ENCODE measurements at places on chromosomes 16 and 17. TPM values are rescaled to one million over a fixed set of nuclear protein-coding genes. Genes with fewer than 3 reads are reported as not detected.

Gene PPP1R27
- not detected for total RNA-seq

Gene CYB561
- total RNA-seq: 7.2 TPM

Gene RHBDL3
- total RNA-seq: not detected

Gene TP53TG3D
- not detected for total RNA-seq

Gene ATF7IP2
- total RNA-seq: 2.4 TPM

Gene CD300A
- total RNA-seq: not detected

Gene MNT
- 5.4 TPM for total RNA-seq

Gene CDRT15
- total RNA-seq: not detected

Gene ATP1B2
- total RNA-seq: not detected

Gene RPH3AL
- 1.2 TPM for total RNA-seq

Gene LGALS9B
- not detected for total RNA-seq

Gene ARL5C
- not detected for total RNA-seq

Gene GP1BA
- not detected for total RNA-seq

Gene ANKS4B
- not detected for total RNA-seq

Gene KCNJ2
- 1.0 TPM for total RNA-seq
